ENCODE measurements at places on chromosomes 5 and 9.

DNA sequence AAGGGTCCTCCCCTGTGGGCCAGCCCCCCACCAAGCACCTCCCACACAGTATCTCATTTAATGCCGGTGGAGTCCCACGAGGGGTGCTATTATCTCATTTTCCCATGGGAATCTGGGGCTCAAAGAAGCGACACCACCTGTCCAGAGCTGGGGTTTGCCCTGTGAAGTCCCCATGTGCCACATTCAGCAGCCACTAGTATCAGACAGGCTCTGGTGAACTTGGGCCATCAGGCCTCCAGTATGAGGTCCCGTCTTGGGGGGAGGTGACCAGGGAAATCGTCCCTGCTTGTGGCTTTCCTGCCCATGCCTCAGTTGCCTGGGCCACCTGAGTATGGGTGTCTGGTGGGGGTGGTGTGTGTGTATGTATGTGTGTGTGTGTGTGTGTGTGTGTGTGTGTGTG is 222.7 kb downstream of the PBX3 start:
- DNase-seq, result no peak

- no peak for DNase-seq
These were observed 7.2 kb downstream of the NDUFS6 start for GRCh38 chr5:1808439-1808838.

DNA sequence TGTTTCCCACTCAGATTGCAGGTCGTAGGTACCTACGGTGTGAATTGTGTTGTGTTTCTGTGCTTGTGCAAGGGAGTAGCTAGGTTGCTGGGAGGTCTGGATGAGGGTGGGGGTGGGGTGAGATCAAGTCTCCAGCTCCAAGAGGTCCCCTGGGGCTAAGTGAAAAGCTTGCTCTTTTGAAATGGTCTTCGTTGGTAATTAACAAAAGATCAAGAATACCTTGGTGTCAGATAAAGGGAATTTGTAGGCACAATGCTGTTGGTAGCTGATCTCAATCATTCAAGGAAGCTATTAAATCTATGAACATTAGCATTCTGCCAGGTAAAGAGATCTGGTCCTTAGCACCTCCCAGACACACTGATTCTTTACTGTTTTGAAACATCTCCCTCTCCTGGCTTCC is 928 bp upstream of the PCDHGC4 start:
- DNase-seq, result no peak

- no peak for DNase-seq
These were observed at the start of gene C5orf46 for GRCh38 chr5:147906326-147907095. Gene C5orf46 (minus strand): TSS chr5:147906538. CDS start chr5:147906501, 37 bp downstream.

DNA sequence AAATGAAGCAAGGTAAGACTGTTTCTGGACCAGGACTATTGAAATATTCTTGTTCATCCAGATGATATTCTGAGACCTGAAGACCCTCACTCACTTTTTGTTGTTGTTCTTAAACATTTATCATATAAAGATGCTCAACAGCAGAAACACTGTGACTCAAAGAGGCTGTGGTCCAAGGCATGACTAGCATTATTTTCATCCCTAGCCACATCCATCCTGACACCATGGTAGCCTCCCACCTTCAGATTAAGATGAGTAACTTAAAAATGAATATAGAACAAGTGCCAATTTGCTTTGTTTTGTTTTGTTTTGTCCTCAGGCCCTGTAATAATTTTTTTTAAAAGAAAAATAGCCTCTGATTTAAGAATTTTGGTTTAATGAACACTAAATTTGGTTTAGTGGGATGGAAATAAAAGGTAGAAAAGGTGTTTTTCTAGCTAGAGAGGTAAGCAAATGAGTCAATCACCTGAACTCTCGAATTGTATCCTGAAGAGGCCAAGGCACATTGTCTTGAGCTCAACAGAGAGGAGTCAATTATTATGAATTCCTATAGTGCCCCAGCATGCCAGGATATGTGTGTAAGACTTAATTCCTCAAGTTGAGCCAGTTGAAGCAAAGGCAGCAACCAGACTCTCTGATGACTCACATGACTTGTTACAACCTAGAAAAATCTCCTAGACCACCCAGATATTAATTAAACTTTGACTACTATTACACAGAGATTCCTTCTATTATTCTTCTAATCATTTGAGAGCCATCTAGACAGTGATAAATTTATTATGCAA is 380.1 kb upstream of the TUSC1 start:
- no peak for DNase-seq

DNA sequence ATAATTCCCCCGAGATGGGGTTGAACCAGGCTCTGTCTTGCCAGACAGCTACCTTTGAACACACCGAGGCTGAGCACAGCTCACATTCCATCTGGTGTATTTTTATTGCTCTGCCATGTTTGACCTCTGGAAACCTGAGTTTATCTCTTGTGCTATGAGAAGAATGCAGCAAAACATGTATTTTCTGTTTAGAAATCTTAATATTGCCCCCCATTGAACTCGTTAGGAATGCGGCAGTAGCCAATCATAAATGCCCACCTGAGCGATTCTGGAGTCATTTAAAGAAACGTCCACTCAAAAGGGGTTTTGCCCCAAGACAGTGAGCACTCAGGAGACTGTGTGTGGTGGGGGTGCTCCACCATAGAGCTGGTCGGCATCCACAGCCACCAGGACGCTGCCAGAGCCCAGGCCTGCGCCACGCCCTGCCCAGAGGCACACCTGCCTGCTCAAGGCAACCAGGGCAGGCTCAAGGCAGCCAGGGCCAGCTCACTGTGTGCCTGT is 26.9 kb downstream of the FGD3 start:
- DNase-seq, result no peak

- DNase-seq, result no peak
These were observed 39.8 kb upstream of the CRB2 start for GRCh38 chr9:123316053-123316718.

- DNase-seq, result peak; percentile 12
These were observed 14.3 kb downstream of the MCCC2 start for GRCh38 chr5:71601222-71602026.

GRCh38 chr9:110456681-110457080 is 119.0 kb upstream of the TXNDC8 start:
- DNase-seq, result no peak

DNA sequence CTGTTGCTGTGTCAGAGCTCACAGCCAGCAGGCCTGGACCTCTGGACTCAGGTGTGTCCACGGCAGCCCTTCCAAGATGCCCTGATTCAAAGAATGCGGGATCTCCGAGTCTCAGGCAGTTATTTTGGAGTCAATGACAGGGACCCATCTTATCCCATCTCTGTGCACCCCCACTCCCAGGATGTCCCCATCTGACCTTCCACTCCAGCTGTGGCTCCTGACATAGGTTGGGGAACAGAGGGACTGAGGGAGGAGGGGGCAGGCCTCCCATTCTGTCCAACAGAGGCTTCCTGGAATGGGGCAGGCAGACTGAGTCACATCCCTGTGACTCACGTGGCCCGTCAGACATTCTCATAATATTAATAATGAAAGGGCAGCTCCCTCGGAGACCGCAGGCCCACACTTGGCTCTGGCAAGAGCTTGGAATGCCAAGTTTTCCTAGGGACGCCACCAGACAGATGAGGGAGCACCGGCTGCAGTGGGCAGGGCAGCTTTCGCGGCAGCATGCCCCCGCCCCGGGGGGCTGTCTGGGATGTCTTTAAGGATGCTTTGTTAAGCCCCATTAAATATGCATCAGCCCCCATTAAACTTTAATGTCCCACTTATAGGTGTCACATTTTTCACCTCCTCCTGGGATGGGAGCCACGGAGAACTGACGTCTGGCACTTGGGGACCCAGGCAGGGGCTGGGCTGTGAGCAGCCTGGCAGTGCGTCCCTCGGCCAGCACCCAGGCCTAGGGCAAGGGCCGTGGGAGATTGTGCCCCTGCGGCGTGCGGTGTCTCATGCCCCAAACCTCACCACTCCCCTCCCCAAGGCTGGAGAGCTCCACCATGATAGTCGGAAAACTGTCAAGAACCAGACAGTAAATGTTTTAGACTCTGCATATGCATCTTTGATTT is 23.6 kb upstream of the FIBCD1 start:
- no peak for DNase-seq

DNA sequence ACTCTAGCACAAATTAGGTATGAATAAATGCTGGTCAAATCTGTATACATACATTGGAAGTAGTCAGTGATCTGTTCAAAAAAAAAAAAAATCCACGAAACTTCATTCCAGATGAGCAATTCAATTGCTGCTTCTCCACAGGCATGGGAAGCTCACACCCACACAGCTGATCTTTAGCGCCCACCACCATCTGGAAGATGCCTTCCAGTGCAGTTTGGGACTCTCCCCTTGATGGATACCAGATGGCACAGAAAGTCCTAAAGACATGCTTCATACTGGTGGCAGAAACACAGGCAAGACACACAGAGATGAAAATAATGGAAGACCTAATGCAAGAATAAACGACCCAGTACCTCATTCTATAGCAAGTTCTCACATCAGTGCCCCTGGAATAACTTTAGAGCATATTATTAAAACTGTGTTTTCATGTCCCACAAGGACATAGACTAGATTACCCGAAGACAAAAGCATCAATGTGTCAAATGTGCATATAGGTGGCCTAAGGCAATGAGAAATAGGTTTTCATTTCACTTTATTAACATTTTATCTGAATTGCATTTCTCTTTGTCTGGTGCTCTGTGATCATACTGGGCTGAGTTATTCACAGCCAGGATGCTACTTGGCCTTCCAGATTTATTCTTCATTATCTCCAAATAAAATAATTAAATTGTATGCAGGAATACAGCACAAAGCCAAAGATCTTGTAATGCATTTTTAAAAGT is 135.4 kb upstream of the TAS2R1 start:
- DNase-seq, result no peak

DNA sequence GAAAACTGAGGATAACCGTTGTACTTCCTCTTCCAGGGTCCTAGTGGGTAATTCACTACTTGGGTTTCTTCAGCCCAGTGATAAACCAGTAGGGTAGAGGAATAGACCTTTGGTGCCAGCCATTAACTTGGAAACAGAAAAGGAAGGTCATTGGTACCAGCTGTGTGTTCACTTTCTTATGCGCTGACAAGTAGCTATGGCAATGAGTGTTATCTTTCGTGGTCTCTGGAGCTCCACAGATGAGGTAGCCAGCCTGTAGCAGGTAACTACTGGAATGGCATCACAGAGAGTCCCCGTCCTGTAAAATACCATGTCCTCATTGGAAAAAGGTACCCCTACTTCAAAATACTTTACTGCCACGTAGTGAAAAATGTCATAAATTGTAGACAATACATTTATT is 2.3 kb downstream of the UHRF2 start:
- no peak for DNase-seq

DNA sequence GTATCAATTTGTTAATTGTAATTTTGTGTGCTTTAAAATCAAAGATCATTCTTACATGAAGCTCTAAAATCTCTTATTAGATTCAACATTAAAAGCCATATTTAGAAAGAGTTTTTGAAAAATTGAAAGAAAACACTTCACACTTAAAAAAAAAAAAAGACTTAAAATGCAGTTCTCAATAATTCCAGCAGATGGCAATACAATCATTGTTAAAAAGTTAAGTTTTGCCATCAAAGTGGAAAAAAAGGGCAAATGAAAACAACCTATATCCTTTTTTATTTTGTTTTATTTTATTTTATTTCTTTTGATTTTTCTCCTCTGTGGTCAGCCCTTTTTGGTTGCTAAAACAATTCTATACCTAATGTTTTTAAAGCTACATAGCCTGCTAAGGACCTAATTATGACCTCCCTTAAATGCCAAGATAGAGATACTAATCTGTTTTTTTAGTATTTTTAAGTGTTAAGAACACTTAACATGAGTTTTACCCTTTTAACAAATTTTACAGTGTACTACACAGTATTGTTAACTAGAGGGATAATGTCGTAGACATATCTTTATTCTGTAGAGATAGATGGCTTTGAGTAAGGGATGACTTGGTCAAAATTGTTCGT is 154.2 kb upstream of the DAB2 start:
- no peak for DNase-seq

GRCh38 chr9:83701286-83701685 is 6.5 kb downstream of the UBQLN1 start:
- DNase-seq, result no peak

DNA sequence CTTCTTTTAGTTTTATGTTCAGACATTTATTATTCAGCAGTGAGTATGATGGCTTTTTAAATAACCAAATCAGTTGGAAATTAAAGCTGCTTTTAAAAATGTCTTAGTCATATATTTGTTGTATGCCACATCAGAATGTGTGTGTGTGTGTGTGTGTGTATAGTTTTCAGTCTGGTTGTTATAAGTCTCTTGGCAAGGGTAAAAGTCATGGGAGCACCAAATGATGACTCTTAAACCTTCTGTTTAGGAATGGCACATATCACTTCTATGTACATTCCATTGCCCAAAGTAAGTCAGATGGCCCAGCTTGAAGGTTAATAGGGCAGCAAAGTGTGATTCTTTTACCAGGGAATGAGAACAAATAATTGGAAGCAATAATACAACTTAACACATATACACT is 135.9 kb downstream of the RNF180 start:
- DNase-seq, result no peak

DNA sequence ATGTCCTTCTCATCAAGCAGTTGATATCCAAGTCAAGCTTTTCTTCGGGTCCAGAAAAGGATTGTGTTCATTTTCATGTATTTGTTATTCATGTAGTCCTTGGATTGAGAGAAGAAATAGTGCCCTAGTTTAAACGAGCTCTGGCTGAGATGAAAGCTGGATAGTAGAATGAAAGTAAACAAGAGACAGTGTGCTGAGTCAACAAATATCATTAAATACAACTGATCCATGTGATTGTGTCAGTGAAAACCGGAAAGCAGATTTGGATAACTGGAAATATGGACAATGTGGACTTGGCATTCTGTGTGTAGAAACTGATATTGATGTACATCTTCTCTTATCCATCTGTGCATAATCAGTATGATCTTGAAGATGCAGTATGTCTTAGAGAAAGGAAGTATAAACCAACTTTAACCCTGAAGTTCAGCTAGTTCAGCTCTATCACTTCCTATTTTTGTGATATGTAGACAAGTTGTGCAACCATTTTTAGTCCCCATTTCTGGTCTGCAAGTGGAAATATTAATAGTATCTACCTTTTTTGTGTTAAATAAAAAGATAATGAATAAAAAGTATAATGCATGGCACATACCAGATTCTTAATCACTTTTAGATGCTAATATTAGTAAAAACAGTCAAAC is 4.4 kb downstream of the MUSK start:
- no peak for DNase-seq

DNA sequence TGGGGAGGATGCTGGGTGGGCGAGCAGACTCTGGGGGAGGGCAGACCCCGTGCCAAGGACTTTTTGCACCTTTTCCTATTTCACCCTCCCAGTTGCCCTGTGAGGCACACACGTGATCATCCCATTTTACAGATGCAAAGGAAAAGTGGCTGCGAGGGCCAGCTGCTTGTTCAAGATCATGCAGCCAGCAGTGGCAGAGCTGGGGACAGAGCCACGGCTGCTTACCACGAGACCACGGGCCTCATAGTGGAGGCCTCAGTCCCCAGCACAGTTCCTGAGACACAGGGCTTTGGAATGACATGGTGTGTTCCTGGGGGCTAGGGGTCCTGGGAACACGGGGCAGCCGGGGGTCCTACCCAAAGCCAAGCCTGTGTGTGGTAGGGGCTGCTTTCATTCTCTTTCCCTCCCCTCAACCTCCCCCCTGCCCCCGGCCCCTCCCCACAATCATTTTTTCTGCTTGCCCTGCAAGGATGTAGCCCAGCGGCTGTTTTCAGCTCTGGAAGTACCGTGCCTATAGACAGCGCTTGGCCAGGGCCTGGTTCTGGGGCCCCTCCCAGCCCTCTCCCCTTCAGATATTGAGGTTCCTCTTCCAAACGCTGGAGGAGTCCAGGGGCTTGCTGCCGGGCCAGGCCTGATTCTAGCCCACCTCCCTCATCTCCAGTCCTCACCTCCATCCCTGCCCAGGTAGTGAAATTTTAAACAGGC is 58.5 kb upstream of the IER5L start:
- no peak for DNase-seq

All from stimulated activated CD4-positive, alpha-beta T cell treated with anti-CD3 and anti-CD28 coated beads, Interleukin-1b, Interleukin-23, amount 100 ng/mL, for 24 hours (primary cell).